Left renal pelvis (tissue), 4 donors: ENCODE measurements at places on chromosomes 2 and 18.

GRCh38 chr2:95526360-95527341, 42.1 kb upstream of the TRIM43B start:
- peak; percentile 55 for DNase-seq

DNA sequence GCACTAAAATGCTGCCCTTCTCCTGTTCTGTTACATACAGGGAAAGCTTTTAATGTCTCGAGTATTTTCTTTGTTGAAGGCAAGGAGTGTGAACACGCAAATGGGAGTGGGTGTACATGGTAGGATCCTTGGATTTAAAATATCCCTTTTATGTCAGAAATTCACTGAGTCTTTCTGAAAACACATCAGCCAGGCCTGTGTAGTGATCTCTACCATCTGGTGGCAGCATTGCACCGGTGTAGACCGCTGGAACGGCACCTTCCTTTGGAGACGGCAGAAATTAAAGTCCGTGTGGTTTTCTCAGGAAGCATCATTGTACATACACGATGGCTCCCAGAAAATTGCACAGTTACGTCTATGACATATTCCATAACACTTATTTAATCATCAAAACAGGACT, 515.8 kb downstream of the GALR1 start:
- DNase-seq, result peak; percentile 45

- no peak for DNase-seq
These were observed 88.8 kb upstream of the ASB18 start for GRCh38 chr2:236352761-236353593.

- DNase-seq, result no peak
These were observed 1.5 kb upstream of the WNT10A start for GRCh38 chr2:218878926-218879761.

DNA sequence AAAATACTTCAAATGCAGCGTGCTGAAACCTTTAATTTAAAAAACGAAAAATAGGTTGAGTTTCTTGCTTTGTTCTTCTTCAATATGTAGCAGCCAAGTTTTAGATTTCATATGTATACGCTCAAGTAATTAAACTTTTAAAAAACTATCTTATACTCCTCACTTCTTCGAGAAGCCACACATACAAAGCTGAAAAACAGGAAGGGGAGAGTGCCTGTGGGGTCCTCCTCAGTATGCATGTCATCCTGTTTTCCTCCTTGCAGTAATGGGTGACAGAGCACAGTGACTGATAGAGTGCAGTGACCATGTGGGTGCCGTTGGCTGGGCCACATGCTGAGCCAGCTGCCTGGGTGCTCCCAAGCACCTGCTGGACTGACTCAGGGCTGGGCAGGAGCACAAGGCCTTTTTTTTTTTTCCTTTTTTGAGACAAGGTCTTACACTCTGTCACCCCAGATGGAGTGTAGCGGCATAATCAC, 33.3 kb downstream of the UXS1 start:
- DNase-seq, result no peak

- no peak for DNase-seq
These were observed 99.0 kb downstream of the MBD2 start for GRCh38 chr18:54125429-54125828.

DNA sequence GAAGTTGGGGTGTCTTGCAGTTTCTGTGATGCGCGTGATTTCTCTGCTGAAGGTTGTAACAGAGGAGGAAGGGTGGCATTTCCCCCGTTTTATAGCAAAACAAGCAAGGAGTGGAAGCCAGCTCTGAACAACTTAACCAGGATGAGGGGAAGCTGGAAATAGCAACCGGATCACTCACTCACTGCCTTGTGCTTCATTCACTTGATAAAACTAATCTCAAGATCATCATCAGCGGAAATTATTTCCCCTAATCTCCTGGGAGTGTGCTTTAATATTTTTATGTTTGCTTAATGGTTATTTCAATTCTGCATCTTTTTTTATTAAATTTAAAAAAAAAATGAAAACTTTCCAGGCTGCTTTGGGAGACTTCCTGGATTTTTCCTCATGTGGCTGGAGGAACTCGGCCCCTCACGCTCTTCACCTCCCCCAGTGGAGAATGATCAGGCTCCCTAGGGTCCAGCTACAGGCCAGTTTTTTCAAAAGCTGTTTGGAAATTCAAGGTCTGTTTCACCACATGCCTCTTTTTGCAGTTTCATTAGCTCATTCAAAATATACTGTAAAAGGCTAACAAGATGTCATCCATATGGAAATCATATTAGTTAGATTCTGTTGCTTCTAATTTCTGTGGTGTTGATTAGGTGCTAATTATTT, 31.7 kb downstream of the CABLES1 start:
- no peak for DNase-seq

- DNase-seq, result no peak
These were observed 164.1 kb downstream of the GLI2 start for GRCh38 chr2:120899771-120900170.

DNA sequence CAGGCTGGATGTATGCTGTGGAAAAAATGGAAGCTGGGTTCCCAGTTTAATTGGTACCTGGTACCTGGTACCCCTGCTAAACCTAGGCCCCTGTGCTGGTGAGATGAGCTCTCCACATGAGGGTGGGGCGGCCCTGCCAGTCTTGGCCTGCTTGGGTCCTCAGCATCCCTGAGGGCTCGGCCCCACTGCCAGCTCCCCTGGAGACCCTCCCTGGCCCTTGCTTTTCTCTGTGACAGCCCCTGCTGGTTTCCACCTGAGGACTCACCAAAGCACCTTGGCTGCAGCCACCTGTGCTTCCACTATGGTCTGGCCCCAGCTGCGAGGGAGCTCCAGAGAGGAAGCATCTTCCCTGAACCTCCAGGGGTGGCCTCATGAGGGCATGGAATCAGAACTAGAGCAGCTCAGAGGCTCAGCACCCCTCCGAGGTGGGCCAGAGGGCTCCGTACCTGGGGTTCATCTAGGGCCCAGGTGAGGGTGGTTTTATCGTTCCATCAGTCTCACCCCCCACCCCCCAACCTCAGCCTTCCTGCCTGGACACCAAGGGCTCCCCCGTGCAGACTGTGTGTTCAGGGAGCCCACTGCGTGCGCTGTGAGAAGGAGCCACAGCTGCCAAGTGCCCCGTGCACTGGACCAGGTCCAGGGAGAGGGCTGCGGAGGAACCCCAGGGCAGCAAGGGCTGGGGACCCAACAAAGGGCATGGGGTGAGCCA, 23.7 kb upstream of the HDAC4 start:
- no peak for DNase-seq

DNA sequence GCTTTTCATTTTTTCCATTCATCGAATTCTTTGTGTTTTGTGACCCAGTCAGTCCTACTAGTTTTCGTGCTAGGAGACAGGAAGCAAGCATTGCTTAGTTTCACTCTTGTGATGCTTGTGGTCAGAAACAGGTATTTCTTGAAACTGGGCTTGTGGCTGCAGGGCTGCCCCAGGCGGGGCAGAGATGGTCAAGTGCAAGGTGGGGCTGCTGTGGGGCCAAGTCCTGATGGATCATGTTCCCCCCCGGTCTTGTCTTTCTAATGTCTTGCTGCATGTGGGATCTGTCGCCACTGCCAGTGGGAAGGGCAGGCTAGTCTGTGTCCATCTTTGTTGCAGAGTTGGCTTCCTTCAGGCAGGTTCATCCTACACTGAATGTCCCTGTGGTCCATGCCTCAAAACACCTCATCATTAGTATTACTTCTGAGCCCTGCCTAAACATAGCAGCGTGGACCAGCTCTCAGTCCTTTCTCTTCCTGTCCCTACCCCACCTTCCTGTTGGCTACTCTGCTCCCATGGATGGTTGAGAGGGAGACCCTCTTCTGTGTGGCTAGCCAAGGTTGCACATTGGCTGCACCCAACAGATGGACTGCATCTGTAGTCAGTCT, 38.7 kb downstream of the INPP4A start:
- DNase-seq, result no peak

GRCh38 chr2:140091926-140092325, 1311.7 kb upstream of the NXPH2 start:
- DNase-seq, result no peak

GRCh38 chr2:8315531-8316165, 366.2 kb upstream of the ID2 start:
- no peak for DNase-seq

- no peak for DNase-seq
These were observed 363.5 kb downstream of the GRB14 start for GRCh38 chr2:164257742-164258141.

DNA sequence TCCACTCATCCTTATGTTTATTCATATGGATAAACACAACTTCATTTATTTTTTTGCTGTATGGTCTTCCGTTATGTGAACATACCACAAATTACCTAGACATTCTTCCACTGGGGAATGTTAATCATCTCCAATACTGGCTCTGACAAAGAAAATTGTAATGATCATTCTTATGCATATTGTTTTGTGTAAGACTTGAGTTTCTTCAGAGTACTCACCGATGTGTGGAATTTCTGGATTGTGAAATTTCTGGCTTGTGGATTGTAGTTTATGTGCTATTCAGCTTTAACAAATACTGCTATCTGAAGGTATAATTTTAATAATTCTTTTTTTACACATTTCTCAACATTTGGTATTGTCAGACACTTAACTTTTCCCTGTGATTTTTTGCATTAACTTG, 212.2 kb upstream of the THUMPD2 start:
- DNase-seq, result no peak

- DNase-seq, result no peak
These were observed 179.9 kb downstream of the RPIA start for GRCh38 chr2:88871336-88871735.

GRCh38 chr2:227612546-227613271, 1.9 kb downstream of the SCYGR3 start:
- DNase-seq, result no peak

DNA sequence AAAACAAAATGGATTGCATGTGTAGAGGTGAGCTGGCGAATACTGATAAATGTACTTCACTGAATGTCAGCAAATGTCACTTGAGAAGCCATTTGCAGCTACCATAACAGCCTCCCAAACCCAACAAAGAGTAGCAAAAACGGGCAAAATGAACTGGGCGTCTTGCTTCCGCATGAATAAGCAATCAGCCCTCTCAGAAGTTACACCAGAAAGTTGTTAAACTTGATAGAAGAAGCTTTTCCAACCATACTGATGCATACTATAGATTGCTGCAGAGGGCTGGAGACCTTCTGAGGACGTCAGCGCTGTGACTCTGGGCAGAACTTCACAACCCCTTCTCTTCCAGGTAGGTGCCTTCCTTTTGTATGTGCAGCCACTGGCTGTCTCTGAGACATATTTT, 18.7 kb upstream of the SIX3 start:
- DNase-seq, result no peak

DNA sequence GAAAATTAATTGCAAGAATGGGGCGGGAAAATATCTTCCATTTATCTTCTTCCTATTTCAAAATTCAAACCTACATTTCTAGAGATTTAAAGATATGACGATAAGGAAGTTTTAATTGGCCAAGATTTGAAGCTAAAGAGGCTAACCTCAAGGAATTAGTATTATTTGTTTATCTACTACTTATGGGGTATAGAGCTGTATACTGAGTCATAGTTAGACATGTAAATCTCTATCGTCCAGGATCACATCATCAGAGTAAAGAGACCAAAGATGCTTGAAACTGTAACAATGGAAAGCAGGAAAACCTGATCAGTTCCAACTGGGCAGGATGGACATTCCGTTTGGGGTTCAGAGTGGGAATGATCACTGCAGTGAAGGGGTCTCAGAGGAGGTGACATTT, 95.2 kb upstream of the KLF7 start:
- DNase-seq, result no peak

DNA sequence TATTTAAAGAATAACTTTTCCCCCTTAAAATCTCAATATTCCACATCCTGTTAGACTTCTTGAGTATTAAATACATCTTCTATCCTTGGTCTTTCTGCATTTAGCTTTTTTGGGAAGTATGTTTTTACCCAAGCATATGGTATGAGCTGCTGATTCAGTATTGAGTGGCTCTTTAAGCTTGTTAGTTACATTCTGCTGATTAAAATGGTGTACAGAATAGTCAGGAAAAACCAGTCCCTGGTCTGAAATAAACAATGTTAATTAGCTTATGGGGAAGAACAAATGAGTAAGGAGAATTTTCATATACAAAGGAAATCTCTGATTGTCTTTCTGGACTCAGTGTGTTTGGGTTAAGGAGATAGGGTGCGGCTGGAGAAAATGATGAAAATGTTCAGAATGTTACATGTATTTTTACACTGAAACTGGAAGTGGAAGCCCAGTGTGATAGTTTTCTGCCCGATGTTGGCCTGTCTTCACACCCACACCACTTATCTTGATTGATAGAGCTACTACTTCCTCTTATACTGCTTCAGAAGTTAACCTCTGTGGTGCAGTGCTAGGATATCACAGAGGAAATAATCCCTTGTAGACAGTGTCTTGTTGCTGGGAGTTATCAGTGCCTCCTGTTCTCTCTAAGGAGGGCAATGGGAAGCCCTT, 84.0 kb downstream of the MSH2 start:
- no peak for DNase-seq

DNA sequence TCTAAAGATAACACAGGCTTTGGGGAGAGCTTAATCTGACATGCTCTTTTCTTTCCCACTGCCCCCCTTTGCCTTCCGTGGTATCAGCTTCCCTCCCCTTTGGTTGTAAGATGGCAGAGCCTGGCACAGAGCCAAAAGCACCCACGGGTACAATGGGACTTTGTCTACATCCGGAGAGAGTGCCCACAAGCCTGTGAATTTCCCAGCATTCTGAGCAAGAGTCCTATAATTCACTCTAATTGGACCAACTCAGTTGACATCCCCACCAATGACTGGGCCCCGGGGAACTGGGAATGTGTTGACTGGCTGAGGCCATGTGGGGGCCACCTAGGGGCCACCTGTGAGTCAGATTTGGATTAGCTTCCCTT, 20.1 kb upstream of the C2orf72 start:
- DNase-seq, result no peak

- DNase-seq, result no peak
These were observed 3.9 kb downstream of the CXCR1 start for GRCh38 chr2:218162814-218163213.

DNA sequence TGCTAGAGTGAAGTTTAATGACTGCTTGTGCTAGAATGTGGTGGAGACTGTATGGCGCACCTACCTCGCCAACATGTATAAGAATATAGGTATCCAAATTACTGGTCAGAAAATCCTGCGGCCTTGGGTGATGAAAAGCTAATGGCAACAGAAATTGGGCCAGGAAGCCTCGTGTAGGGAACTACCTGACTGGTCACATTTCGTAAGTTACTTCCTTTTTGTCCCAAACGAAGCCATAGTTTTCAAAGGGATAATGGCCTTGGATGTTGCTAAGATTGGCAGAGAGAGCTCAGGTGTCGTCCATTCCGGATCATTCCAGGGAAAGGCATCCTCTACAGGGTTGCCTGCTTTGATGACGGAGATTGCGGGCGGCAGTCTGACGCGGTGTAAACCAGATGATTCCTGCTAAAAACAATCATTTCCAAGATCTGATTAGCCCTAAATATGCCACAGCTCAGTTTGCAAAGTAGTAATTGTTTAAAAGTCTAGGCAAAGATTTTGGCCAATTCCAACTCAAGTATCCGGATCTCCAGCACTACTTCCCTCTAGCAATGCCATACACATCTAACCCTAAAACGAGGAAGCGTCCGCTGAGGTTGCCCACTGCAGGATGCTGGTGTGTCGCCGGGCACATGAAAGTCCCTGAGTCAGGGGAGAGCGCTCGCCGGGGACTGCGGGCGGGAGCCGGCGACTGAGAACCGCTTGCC, 708 bp upstream of the MALT1 start:
- no peak for DNase-seq

GRCh38 chr18:26809346-26809745, 56.2 kb downstream of the AQP4 start:
- no peak for DNase-seq
